NCI-H2227 treated with DMSO at 0.1 percent for 48 hours (cell line): ENCODE measurements at places on chromosomes 11 and 22.

DNA sequence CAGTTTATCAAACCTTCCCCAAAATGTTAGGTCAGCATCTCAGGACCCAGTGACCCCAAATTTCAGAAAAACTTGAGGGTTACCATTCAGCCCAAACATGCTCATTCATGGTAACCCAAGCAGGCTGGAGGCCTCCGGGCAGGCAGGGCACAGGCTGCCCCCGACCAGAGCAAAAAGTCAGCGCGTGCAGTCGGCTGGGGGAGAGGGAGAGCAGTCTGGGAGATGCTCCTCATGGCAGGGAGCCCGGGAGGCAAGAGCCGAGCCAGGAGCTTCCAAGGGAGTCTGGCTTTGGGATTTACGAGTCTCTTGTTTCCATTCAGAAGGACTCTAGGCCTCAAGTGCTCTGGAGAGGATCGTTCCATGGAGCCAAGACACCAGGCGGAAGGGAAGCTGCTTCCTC is 45.7 kb downstream of the RPUSD4 start:
- DNase-seq, result no peak

GRCh38 chr11:102458548-102458947 is 6.0 kb upstream of the TMEM123 start:
- DNase-seq, result no peak

GRCh38 chr11:120079750-120080610 is 57.9 kb downstream of the TRIM29 start:
- no peak for DNase-seq

GRCh38 chr22:27747396-27748221 is 53.9 kb downstream of the MN1 start:
- no peak for DNase-seq

DNA sequence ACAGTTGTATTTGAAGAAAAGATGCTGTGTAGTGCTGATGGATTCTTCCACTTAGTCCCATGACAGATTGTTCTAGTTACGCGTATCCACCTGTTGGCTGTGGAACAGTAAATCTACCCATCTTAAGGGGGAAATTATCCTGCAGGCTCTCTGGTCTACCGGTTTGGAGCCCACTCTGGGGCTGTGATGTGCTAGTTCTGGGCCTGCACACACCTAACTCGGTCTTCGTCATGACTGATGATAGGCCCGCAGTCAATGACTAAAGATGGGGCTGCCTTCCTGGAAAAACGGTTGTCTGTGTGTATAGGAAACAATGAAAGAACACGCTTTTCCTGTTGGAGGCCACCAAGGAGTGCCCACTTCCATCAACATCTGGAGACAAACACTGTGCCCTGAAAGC is 6.2 kb upstream of the RBM4B start:
- no peak for DNase-seq
